ENCODE measurements at places on chromosomes 4 and X. TPM values are rescaled to one million over a fixed set of nuclear protein-coding genes. Genes with fewer than 3 reads are reported as not detected.
A peak's percentile ranks its signal among the peaks of the same experiment; 100 is the strongest.

GRCh38 chrX:9326369-9326768 is 138.5 kb upstream of the TBL1X start:
- H3K36me3 ChIP-seq = no peaks in the 10 kb centered on the region
- peaks cover 4% of the 10 kb centered on the region for H3K27me3 ChIP-seq
- H3K4me1 ChIP-seq = no peaks in the 10 kb centered on the region
- no peak overlapping the region for H3K27ac ChIP-seq
- no peak for DNase-seq
- H3K4me3 ChIP-seq = no peak overlapping the region

GRCh38 chr4:55336138-55337034 is 9.7 kb upstream of the SRD5A3 start:
- H3K36me3 ChIP-seq = peaks cover 2% of the 10 kb centered on the region
- no peak overlapping the region for H3K4me3 ChIP-seq
- H3K27me3 ChIP-seq = no peaks in the 10 kb centered on the region
- H3K27ac ChIP-seq = peak overlapping the region; percentile 47
- peaks cover 24% of the 10 kb centered on the region for H3K4me1 ChIP-seq

Gene ABLIM2
- total RNA-seq = 0.36 TPM

DNA sequence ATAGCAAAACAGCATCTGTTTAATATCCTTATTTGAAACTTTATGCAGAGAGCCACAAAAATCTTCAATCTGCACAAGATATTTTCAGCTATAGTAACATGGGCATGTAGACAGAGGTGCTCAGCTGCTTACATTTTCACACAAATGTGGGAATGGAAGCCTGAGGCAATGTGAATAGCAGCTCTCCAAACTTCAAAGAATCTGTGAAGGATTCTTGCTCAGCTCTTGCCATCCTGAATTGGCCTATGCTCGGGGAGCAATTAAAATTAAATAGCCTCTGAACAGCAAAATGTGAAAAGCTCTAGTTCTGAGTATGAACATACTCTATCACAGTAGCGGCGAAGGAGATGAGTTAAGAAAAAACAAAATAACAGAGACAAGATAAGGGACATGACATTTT is 1523.8 kb downstream of the PCDH7 start:
- no peaks in the 10 kb centered on the region for H3K4me1 ChIP-seq
- H3K4me3 ChIP-seq = no peak overlapping the region
- H3K27me3 ChIP-seq = no peaks in the 10 kb centered on the region
- no peak for DNase-seq

- peaks cover 7% of the 10 kb centered on the region for H3K4me1 ChIP-seq
- no peak overlapping the region for H3K27ac ChIP-seq
- no peak overlapping the region for H3K4me3 ChIP-seq
- DNase-seq = no peak
- peaks cover 29% of the 10 kb centered on the region for H3K36me3 ChIP-seq
- no peaks in the 10 kb centered on the region for H3K27me3 ChIP-seq
These were observed 19.5 kb downstream of the ZNF518B start for GRCh38 chr4:10437735-10438134.

GRCh38 chr4:37836274-37836673 is 9.8 kb downstream of the PGM2 start:
- no peaks in the 10 kb centered on the region for H3K27me3 ChIP-seq
- no peak for DNase-seq
- H3K4me1 ChIP-seq = peaks cover 26% of the 10 kb centered on the region
- peaks cover 52% of the 10 kb centered on the region for H3K36me3 ChIP-seq
